ENCODE measurements at places on chromosomes 13 and 19. TPM values are rescaled to one million over a fixed set of nuclear protein-coding genes. Genes with fewer than 3 reads are reported as not detected.

DNA sequence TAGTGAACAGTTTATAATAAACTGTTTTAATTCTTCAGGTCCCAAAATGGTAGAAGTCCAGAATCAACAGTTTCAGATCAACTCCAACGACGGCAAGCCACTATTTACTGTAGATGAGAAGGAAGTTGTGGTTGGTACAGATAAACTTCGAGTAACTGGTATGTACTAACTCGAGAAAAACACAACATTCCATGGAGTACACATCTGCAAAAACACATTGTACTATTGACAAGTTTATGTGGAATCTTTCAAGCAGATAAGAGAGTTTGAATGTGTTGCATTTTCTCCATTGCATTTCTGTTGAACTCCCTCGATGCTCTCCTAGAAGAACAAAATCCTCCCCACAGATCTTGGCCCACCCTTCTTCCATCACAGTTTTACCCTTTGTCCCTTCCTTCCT lies 98.5 kb downstream of the SGCG start:
- DNase-seq: no peak

DNA sequence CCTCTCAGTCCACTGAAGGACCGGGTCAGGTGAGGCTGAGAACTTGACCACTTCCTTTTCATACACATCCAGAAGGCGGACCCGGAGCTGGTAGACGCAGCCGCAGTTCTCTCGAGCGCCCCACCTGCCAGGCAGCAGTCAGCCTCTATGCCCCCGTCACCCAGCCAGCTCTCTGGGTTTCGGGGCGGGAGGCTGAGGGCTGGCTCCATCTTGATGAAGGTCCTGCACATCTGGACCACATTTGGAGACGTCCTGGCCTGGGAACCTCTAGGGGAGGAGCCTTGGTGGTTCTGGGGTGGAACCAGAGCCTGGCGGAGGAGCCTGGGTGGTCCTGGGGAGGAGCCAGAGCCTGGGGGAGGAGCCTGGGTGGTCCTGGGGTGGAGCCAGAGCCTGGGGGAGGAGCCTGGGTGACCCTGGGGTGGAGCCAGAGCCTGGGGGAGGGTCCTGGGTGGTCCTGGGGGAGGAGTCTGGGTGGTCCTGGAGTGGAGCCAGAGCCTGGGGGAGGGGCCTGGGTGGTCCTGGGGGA lies 14.3 kb downstream of the MRPS12 start:
- DNase-seq: no peak

GRCh38 chr19:36032251-36033104 lies at the start of gene CLIP3:
Gene CLIP3 (minus strand): TSS chr19:36032873. CDS start chr19:36032357, 516 bp downstream.
- DNase-seq: no peak

DNA sequence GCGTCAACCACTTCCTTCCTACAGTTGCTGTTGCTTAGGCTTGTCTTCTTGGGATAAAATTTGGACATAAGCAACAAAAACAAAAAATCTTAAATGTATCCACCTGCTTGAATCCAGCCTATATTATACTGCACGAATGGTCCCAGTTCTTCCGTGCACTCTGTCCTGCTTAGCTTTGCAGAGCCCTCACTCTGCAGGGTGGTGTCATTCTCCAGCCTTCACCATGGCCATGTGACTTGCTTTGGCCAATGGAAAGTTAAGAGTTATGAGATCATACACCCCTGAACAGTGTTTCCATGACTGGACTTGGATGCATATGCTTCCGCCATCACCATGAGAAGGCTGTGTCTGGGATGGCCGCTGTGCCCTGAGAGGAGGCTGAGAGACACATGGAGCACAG lies 27.4 kb upstream of the SACS start:
- DNase-seq: no peak

DNA sequence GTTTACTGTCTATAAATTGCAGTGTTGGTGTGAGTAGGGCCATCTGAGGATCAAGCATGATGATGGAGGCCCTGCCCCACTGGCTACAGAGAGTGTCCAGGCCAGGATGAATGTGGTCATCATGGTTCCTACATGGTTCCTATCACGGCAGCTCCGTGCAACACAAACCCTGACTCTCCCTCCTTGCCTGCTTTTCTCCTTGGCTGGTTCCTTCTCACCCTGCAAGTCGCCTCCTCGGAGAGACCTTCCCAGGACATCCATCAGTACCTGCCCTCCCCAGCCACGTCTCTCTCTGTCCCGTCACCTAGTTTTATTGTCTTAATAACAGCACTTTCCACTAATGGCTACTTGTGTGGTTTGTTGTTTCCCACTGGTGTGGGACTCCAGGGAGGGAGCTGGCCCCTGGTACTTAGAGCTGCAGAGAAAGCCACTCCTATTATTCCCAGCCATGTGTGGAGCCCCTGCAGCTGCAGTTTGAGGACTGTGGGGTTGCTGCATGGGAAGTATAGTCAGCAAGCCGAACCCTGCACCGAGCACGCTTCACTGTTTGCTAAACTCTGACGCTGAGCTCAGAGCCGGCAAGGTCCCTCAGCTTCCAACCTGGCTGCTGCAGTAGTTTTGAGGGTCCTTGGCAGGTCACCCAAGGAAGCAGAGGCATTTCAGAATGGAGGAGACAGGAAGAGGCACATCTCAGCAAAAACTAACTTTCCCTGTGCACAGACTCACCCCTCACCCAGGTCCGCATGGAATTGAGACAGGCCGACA lies 146.4 kb upstream of the VSTM2B start:
- DNase-seq: no peak

DNA sequence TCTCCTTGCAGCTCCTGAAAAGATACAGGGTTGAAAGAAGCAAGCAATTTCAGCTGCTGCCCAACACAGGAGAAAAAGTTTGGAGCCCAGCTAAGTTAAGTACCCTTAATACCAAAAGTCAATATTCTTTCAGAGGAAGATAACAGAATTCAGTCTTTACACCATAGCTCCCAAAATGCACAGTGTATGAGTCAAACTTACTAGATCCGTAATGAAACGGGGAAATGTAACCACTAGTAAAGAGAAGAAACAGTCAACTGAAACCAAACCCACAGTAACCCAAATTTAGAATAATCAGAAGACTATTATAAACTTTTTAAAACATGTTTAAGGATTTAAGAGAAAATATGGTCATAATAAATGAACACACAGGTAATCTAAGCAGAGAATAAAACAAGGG lies 45.2 kb downstream of the SUCLA2 start:
- DNase-seq: no peak

DNA sequence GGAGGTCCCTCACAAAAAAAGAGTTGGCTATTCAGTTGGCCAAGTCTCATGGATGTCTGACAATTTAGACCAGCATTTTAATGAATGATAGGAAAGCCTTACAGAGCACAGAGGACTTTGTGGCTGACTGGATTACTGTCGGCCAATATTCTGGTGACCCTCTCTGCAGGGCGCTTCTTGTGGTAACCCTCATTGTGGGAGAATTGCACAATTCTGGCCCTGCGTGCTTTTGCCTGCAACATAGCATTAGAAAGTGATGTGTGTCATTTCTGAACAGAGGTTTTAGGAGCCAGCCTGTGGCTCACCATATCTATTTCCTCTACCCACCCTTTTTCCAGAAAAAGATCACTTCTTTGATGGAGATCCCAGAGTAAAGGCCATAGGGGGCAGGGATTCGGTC lies 71.4 kb downstream of the EFNB2 start:
- DNase-seq: peak; percentile 54

GRCh38 chr13:79779761-79780160 lies 298.8 kb downstream of the NDFIP2 start:
- DNase-seq: peak; percentile 82

- no peak for DNase-seq
Measured at GRCh38 chr19:55495646-55496349, 7.6 kb downstream of the SSC5D start.

DNA sequence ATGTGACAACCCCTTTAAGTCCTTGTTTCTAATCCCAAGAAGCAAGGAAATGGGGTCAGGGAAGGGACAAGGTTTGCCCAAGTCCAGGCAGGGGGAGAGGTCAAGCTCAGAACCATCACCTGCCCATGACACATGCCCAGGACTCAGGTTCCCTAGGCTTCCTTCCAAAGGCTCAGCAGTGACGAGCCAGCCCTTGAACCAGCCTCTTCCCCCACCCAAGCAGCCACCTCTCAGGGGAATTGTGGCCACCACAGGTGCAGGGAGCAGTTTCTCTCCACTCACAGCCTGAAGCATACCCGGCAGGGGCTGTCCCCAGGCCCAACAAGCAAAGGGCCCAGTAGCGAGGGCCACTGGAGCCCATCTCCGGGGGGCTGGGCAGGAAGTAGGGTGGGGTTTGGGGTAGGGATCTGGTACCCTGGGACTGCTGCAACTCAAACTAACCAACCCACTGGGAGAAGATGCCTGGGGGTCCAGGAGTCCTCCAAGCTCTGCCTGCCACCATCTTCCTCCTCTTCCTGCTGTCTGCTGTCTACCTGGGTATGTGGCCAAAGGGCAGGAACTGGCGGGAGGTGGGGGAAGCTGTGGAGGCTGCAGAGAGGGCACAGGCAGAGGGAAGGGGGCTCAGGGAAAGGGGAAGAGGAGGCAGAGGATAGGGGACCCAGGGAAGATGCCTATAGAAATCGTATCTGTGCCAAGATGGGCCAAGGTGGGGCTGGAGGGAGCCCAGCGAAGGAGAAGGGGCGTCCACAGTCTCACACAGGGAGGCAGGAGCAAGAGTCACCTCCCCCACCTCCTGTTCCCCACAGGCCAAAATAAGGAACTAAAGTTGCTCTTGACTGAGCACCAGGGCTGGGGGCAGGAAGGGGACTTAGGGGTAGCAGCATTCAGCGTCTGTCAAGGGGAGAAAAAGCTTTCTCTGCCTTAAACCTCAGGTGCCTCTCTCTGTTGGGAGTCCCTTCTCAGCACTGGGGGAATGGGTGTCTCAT lies at the start of gene CD79A:
CD79A (plus strand) TSS at position 433 of the 986 bp plus-strand sequence; CDS start at position 459, 26 bp downstream.
- DNase-seq: no peak

- no peak for DNase-seq
Measured at GRCh38 chr19:32924200-32924599, 47.6 kb downstream of the CEP89 start.

DNA sequence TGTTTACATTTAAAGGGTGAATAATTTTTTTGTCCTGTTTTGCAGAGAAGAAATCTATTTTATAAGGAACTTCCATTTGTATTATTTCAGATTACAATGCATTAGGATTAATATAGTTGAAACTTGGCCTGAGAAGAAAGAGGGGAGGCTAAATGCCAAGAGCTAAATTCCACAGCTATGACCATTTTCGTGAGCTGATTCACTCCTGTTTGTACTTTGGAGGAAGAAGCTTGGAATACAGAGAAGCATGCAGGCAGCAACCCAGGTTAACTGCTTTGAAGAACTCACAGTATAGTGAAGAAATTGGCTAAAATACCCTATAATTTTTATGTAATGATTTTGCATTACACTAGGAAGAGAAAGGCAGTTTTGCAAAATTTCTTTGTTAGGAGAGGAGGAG lies 309.4 kb upstream of the KLF12 start:
- peak; percentile 79 for DNase-seq

GRCh38 chr19:46073268-46073922 lies 32.6 kb upstream of the IGFL4 start:
- DNase-seq: peak; percentile 75

- DNase-seq: peak; percentile 53
Measured at GRCh38 chr19:34364830-34365462, at the start of gene GPI. Gene GPI (plus strand): TSS chr19:34365196. CDS start chr19:34365267, 71 bp downstream.

DNA sequence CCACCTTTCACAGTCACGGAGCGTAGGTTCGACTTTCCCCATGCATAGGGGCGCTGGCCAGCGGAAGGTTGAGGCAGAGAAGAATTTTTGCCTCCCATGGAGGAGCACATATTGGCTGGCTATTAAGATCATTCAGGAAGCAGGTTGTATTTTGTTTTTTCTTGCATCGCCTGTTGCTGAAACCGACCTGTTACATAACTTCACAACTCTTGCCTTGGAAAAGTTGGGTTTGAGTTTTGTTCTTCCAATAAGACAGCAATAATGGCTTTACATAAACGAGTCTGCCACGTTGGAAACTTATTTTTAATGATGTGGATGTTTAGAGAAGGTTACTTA lies 1.4 kb downstream of the UPF1 start:
- no peak for DNase-seq

DNA sequence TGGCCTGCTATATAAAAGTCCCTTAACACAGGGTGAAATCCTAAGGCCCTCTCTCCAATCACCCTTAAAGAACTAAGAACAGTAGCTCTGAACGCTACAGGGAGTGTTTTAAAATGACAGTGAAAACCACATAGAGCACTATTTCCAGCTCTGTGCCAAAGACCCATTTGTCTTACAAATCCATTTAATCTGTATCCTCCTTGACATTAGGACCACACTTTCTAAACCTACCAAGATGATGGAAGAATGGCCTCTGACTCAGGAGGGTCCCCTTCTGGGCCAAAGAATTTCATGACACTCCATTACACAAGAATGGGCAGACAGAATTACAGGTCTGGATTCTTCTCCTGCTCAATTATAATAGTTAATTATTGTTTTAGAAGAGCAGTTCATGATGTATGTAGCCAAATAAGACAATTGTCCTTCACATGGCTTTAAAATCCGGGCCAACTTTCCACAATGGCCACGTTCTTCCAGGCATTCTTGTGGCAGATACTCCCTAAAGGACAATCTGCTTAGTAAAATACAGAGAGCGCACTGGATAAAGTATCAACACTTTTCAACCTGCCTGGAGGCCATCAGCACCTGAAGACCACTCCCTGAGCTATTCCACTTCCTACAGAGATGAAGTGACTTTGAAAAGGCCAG lies 61.0 kb downstream of the STK24 start:
- DNase-seq: no peak

DNA sequence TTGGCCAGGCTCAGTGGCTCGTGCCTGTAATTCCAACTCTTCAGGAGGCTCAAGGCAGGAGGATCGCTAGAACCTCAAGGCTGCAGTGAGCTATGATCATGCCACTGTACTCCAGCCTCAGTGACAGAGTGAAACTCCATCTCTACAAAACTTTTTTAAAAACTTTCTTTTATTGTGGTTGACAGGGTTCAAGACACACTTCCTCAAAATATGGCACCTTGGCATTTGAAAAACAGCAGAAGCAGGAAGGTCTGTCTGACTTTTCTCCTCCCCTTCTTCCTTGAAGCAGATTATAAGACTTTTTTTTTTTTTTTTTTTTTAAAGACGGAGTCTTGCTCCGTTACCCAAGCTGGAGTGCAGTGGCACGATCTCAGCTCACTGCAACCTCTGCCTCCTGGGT lies 100.3 kb downstream of the TM9SF2 start:
- no peak for DNase-seq

Gene ANGPTL8
- total RNA-seq: not detected

Gene PRODH2
- total RNA-seq: not detected

Gene RFPL4A
- not detected for total RNA-seq

Gene CBARP
- total RNA-seq: 5.8 TPM

Gene VAV1
- 0.17 TPM for total RNA-seq

Gene ZNF726
- total RNA-seq: 4.1 TPM

Gene AMER2
- total RNA-seq: not detected

Gene MAST1
- total RNA-seq: 0.53 TPM

Data from mammary epithelial cell (primary cell).